ENCODE measurements at places on chromosomes 2 and 18.
A peak's percentile ranks its signal among the peaks of the same experiment; 100 is the strongest.

DNA sequence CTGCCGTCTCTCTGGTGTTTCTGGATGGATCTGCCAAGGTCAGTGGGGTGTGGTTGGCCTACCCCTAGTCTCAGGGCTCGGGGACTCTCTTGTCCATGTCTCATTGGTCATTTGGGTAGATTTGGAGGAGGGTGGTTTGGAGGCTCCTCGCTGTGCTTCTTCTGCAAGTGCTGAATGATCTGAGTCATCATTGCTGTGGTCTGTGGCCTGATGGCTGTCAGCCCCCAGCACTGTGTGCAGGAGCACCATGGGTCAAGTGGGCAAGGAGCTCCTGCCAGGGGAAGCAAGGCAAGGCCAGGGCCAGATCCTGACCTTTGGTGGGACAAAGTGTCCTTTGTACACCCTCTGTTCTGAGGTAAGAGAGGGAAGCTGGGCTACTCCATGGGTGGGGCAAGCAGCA lies 221.8 kb downstream of the FHOD3 start:
- no peak for DNase-seq

- DNase-seq, result no peak
These were observed 86.8 kb downstream of the GULP1 start for GRCh38 chr2:188378371-188378950.

DNA sequence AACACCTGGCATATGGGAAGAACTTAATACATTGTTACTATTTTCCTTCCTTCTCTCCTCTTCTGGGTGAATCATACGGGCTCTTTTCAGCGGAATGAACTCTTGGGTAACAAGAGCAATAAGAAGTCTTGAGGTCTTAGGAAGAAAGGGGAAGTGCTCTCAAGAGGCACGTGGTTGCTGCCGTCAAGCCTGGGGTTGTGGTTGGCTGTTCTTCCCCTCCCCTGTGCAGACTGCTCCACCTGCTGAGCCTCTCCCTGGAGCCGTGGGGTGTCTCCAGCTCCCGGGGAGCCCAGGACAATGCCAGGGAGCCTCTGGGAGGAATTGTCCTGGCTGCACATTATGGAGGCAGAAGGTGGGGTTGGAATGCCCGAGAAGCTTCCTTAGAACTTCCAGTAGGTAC lies 19.4 kb downstream of the TOGARAM2 start:
- DNase-seq, result peak; percentile 43

DNA sequence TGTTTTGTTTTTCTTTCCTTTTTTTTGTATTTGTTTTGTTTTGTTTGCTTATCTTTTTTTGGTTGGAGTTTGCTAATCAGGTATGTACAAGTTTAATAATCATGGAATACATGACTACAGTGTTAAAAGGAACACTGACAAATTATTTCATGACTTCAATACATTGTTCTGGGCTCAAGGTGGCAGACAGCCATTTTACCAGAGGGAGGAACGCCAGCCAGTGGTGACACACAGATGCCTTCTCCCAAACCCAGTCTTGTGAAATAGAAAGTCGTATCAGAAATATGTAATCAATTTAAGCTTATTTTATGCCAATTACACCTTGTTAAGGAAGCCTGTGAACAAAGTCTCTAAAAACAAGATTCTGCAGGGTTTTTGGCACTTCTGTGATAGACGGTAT lies 264.0 kb upstream of the EPHA4 start:
- no peak for DNase-seq

GRCh38 chr2:239574054-239574433 lies 173.2 kb upstream of the HDAC4 start:
- no peak for DNase-seq

DNA sequence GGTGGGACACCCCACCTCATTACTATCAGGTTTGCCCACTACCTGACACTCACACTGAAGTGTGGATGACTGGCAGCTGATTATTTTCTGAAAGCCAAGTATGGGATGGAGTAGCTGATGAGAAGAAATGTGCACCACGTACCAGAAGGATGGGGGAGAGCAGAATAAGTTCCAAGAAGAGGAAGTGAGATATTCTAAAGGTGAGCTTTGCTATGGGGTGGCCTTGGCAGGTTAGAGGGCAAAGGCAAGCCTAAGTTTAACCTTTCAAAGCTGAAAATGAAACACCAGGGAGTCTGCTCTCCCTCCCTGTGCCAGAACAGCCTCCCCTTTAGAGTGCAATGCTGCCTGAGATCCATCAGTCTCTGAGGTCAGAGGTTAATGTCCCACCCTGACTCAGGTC lies 196.1 kb upstream of the OSR1 start:
- no peak for DNase-seq

GRCh38 chr2:127423880-127424279 lies 5.7 kb downstream of the PROC start:
- no peak for DNase-seq

DNA sequence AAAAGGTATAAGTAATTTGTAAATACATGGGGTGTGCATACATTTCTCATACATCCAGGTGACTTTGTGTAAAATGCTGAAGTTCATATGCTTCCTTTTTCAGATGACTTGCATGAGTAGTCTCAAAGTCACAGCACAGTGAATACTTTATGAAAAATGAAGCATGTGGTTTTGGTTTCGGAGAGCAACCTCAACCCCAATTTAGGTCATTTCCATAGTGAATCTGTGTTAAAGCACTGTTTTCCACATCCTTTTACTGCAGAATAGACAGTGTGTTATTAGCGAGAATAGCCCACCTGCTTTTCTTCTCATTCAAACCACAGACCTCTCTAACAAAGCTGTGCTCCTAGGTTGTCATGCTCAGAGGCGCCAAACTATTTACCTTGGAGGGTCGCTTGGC lies 204.4 kb upstream of the RASGRP3 start:
- peak; percentile 28 for DNase-seq

DNA sequence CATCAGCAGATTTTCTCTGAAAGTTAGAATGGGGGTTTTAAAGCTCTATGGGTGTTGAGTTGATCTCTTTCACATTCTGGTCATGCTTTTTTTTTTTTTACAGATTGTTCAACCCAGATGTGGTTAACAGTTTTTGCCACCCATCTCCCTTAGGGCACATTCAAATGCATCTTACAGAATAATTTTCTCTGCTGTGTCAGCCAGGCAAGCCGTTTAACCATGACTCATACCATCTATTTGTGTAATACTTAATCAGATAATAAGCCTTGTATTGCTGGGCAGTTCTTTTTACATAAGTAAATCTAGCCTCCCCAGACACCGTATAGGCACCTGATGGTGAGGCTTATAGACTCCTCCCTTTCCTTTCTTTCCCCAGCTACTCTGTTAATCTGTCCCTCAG lies 62.0 kb downstream of the TGIF1 start:
- DNase-seq, result peak; percentile 60

- no peak for DNase-seq
These were observed 13.7 kb downstream of the MTERF4 start for GRCh38 chr2:241088376-241088775.

GRCh38 chr18:72601944-72602343 lies 57.8 kb upstream of the CBLN2 start:
- DNase-seq, result no peak

DNA sequence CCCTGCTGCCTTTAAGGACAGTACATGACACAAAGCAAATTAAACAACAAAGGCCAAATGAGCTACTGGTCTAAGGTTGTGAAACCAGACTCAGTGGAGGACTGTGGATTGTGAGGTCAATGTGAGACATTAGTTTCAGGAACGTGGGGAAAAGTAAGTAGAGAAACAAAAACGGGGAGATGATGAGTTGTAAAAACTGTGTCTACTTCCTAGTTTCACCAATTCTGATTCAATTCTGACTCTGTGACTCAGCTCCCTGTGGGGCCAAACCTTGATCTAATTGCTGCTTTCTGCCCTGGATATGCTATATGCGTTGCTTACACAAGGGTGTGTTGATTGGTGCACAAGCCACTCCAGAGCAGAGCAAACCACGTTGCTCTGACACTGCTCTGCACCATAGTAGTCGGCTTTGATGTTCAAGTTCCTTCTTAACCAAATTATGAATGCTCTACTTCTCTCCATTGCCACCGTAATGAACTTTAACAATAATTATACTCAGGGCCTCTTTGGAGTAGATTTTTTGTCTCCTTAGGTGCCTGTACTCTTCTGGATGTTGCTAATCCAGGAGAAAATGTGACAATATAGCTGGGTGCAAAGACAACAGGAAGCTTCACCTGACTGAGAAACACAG lies 1640.1 kb upstream of the CELF4 start:
- no peak for DNase-seq

- DNase-seq, result no peak
These were observed 261.9 kb upstream of the SALL3 start for GRCh38 chr18:78717766-78718150.

DNA sequence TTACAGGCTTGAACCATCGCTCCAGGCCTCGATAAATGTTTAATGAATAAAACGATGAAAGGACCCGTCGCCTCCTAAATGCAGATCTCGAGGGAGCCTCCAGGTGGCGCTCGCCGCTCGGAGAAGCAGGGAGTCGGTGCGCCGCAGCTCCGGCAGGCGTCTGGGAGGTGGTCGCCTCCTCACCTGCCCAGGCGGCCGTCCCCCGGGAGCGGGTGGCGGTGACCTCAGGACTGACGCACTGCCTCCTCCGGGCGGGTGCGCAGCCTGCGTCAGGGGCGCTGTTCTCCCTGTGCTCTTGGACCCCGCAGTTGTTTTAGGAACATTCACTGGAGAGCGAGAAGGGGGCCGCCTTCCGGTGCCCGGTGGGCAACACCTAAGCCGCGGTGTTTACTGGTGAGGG lies 38.6 kb upstream of the POLE4 start:
- peak; percentile 67 for DNase-seq

GRCh38 chr2:37378411-37378810 lies 34.0 kb downstream of the QPCT start:
- no peak for DNase-seq

DNA sequence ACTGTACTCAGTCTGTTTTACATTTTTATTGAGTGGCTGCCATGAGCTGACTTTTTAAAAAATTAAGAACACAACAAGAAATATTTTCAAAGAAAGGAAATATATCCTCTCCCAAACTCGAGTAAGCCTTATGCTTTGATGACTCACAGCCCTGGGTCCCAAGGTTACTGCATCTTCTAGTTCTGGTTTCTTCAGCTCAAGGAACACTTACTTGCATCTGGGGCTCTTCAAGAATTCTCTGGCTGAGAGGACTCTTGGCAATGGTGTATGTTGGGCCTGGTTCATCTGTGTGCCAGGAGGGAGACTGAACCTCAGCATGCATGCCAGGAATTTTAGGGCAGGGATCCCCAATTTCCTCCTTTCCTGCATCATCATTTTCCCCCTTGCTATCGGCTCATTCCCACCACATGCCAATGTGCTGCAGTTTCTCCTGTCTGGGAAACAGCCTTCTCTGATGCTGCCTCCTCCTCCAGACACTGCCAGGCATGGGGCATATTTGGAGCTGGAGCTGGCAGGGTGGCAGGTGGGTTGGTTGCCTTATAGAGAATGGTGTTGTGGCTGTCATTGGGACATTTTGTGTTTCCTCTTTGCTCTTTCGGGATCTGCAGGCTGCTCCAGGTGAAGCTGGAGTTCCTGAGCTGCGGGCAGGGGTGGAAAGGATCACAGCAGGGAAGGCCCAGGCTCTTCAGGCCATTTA lies 192.2 kb upstream of the HS6ST1 start:
- DNase-seq, result no peak

DNA sequence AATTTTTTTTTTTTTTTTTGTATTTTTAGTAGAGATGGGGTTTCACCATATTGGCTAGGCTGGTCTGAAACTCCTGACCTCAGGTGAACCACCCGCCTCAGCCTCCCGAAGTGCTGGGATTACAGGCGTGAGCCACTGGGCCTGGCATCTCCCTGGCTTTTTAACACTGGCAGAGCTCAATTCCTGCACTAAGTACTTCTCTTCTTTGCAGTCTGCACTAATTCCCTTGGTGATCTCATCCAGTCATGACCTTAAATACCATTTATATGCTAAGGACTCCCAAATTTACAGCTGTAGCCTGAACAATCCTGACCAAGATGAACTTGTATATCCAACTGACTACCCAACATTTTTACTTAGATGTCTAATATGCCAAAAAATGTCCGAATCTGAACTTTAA lies 10.2 kb downstream of the PREPL start:
- no peak for DNase-seq

DNA sequence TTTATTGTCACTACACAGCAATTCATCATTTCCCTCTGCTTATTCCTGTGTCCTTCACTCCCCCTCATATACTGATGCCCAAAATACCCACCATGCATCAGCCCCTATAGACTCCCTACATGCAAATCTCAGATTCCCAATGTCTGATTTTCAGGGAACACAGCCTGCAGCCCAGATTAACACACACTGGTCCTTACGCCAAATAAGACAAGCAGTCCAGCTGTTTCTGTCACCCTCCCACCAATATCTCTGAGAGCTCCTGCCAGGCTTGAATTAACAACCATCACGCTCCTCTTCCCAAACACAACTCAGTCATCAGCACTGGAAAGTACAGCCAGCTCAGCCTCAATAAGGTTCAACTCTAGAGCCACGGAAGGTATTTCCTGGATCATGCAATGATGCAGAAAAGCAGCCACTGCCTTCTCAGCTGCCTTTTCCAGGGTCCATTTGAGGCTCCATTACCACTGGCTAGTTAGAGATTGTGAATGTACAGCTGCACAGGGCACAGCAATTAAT lies 39.0 kb upstream of the SLC35F5 start:
- DNase-seq, result no peak

- no peak for DNase-seq
These were observed 4.7 kb upstream of the IL1R2 start for GRCh38 chr2:101986804-101987740.

DNA sequence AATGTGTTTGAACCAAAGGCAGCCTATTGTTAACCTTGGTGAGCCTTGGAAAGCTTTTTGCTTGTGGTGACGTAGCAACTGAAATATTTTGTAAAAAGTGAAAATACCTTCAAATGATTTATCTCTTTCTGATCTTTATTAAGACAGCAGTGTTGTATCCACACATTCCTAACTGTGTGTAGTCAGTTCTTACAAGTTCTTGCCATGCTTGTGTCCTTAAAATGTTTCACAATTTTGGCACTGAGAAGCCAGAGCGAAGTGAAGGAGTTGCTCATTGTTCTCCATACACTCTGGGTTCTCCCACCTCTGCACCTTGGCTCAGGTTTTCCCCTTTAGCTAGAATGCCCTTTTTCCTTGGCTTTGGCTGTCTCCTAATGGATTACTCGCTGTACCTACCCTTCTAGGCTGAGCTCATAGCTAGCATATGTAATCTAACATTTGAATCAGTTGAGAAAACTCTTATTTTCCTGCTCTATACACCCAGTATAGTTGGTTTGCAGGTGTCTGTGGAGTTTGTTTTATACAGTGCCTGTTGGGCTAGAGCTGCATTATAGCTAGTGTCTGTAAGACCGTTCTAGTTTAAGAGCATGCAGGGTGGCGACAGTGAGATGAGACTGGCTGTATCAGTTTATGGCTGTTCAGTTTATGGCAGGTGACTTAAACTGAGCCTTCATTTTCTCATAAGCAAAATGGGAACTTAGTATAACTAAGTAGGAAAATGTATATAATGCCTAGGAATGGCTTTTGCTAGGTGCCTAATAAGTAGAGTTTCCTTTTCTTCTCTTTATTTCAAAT lies 45.5 kb downstream of the FMNL2 start:
- DNase-seq, result no peak

GRCh38 chr18:34848156-34848555 lies 138.1 kb downstream of the DTNA start:
- DNase-seq, result no peak

All from CD4-positive, alpha-beta T cell treated with Interleukin-15 for 4 hours (primary cell).